ENCODE measurements at places on chromosomes 11 and 22. TPM values are rescaled to one million over a fixed set of nuclear protein-coding genes. Genes with fewer than 3 reads are reported as not detected.

The CEND1 gene
- not detected for total RNA-seq

GRCh38 chr11:64894070-64894811 is 15.8 kb upstream of the EHD1 start:
- DNase-seq: peak; percentile 78

The CCDC89 gene
- total RNA-seq: not detected

DNA sequence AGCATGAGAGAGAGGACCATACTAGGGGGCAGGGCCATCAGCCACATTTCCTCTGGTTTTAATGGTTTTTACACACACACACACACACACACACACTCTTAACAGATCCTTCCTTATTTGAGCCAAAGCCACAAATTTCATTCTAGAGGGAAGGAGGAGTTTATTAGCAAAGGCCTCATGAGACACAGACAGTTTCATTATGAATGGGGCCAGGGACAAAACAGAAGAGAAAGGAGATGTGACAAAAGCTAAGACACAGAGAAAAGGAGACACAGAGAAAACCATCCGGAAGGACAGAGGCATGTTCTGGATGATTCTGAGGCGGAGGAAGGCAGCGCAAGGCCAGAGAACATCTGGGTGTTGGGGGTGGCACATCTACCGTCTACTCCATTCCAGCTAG is 32.2 kb upstream of the ARFGAP3 start:
- DNase-seq: no peak

The SLC6A5 gene
- not detected for total RNA-seq

Measured in CD4-positive, CD25-positive, alpha-beta regulatory T cell (primary cell).